ENCODE measurements at places on chromosomes 1 and 21.

DNA sequence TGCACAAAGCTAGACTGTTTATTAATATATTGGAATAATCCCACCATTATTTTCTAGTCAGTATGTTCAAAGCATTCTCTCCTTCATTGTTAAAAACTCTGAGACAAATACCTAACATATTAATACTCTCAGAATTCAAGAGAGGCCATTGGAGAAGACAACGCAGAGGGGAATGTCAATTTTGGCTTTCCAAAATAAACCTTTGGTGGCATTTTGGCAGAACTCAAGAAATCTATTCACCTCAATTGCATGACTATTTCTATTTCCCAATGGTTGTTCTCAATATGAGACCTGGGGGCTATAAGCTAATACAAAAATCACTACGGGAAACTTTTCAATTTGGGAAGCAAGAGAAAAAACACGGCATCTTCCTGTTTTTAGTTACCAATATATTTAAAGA lies 58.5 kb downstream of the RUSC1 start:
- DNase-seq = no peak

- no peak for DNase-seq
These were observed 50.1 kb upstream of the RHOU start for GRCh38 chr1:228685081-228685660.

- no peak for DNase-seq
These were observed 102.6 kb downstream of the TPR start for GRCh38 chr1:186272486-186272885.

DNA sequence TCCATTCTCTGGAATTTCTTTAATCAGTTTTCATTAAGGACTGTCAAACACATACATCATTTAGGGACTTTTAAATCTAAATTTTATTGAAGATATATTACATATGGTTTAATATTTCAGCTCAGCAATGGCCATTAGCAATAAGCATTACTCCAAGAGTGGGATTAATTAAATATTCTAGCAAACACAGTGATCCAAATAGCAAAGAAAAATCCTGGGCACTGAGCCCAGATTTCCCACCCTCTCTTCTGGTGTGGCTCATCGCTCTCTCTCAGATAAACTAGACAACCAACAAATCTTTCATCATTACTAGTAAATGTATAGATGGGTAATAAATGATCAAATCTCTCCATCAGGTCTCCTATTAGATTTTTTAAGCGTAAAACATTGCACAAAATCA lies 53.5 kb upstream of the FOXD3 start:
- no peak for DNase-seq

GRCh38 chr1:159172614-159173291 lies 1.3 kb downstream of the CADM3 start:
- no peak for DNase-seq

- DNase-seq = no peak
These were observed at the start of gene AVPR1B for GRCh38 chr1:206117151-206117948. AVPR1B (minus strand) TSS chr1:206117388; CDS start chr1:206116890, 498 bp downstream.

GRCh38 chr1:70405780-70406416 lies 5.2 kb upstream of the CTH start:
- DNase-seq = no peak

GRCh38 chr21:25054689-25055088 lies 552.6 kb downstream of the MRPL39 start:
- DNase-seq = no peak

GRCh38 chr1:93905734-93906133 lies 3.5 kb downstream of the GCLM start:
- DNase-seq = no peak

- DNase-seq = no peak
These were observed 406.9 kb upstream of the B3GALT2 start for GRCh38 chr1:193593147-193593885.

DNA sequence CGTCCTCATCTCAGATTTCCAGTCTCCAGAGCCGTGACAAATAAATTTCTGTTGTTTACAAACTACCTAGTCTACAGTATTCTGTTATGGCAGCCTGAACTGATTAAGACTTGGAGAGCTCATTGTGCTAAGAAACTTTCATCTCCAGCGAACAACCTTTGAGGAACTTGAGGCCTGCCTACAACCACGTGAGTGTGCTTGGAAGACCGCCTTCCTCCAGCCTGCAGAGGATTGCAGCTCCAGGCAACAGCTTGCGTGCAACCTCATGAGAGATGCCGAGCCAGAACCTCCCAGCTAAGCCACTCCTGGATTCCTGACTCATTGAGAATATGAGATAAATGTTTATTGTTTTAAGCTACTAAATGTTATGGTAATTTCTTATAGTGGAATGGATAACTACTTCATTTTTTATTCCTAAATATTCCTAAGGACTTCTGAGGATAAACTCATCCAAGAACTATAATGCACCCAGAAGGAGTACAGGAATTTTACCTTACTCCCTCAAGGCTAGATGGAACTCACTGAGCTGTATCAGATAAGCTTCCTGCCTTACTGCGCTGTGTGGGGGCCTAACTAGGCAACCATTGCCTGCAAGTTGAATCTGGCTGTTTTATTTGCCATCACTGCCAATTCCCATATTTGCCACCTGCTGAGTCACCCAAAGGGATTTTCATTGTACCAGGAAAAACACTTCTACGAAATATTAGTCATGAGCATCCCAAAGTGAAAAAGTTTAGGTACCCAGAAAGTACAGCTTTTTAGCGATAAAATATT lies 17.6 kb downstream of the FAM177B start:
- no peak for DNase-seq

- peak; percentile 15 for DNase-seq
These were observed 115.4 kb upstream of the RAB4A start for GRCh38 chr1:229155472-229155871.

- no peak for DNase-seq
These were observed 74.7 kb upstream of the POU3F1 start for GRCh38 chr1:38121231-38121680.
